Fibroblast of lung (primary cell): ENCODE measurements at places on chromosomes 6 and 20. TPM values are rescaled to one million over a fixed set of nuclear protein-coding genes. Genes with fewer than 3 reads are reported as not detected.

BPIFB2 gene
- not detected in 2 replicates for total RNA-seq

DCBLD1 gene
- total RNA-seq, result 44.4 and 53.7 TPM in 2 replicates

GRCh38 chr20:45322952-45323383 is 14.9 kb upstream of the MATN4 start:
- peak; percentile 27 for DNase-seq

GRCh38 chr6:126302191-126302590 is 37.7 kb upstream of the CENPW start:
- peak; percentile 1 for DNase-seq

MAPK13 gene
- 5.4 and 7.6 TPM in 2 replicates for total RNA-seq

DNA sequence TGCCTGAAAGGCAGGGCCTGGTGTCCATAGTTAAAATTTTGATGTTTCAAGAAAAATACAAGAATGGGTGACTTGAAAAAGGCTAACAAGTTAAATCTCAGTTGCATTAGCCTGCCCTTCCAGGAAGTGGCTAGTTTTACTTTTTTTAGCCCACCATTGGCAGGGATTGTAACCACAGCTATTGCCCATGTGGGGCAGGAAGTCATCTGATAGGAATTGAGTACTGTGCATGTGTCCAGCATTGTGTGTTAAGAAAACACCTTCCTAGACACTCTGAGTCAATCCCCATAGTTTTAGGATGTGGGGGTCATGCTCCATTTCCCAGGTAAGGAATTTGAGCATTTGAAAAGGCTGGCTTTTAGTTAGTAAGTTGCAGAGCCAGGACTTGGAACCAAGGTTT is 26.9 kb downstream of the LYRM2 start:
- peak; percentile 60 for DNase-seq

DNA sequence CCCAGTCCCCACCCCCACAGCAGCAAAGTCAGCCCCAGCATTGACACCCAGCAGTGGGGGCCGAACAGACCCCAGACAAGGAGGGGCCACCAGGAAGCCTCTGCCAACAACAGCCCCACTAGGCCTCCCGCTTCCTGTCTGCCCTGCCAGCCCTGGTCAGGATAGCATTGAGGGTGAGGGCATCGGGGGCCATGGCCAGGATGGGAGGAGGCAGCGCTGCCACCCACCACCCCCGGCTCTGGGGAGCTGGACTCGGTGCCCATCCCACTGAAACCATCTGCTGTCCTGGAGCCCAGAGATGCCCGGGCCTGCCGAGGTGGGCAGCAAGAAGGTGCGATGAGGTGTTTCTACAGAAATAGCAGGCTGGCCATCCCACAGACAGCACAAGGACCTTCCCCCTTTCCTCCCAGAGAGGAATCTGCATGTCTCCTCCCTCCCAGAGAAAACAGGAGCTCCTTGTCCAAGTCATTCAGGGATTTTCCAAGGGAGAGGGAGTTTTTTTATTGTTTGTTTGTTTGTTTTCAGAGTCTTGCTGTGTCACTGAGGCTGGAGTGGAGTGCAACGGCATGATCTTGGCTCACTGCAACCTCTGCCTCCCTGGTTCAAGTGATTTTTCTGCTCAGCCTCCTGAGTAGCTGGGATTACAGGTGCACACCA is 62.1 kb upstream of the BHLHE23 start:
- no peak for DNase-seq

- no peak for DNase-seq
Measured at GRCh38 chr6:152355166-152355565, 282.0 kb downstream of the SYNE1 start.

DNA sequence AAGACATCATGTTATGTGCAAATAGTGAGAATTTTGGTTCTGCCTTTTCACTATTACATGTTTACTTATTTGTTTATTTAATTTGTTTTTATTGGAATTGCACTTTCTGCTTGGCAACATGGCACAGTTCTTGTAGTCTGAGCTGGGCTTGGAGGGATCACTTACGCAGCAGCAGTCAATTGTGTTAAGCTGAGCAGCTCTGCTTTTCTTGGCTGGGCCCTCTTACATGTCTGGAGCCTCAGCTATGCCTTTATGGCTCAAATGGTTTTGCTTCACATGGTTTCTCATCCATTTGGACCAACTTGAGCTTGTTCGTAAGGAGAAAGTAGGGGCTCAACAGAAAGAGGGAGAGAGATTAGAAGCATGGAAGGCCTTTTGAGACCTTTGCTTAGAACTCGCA is 327.5 kb upstream of the EPHA7 start:
- no peak for DNase-seq

PGBD1 gene
- total RNA-seq, result 5.6 and 5.8 TPM in 2 replicates

TNXB gene
- 63.9 and 113 TPM in 2 replicates for total RNA-seq

DNA sequence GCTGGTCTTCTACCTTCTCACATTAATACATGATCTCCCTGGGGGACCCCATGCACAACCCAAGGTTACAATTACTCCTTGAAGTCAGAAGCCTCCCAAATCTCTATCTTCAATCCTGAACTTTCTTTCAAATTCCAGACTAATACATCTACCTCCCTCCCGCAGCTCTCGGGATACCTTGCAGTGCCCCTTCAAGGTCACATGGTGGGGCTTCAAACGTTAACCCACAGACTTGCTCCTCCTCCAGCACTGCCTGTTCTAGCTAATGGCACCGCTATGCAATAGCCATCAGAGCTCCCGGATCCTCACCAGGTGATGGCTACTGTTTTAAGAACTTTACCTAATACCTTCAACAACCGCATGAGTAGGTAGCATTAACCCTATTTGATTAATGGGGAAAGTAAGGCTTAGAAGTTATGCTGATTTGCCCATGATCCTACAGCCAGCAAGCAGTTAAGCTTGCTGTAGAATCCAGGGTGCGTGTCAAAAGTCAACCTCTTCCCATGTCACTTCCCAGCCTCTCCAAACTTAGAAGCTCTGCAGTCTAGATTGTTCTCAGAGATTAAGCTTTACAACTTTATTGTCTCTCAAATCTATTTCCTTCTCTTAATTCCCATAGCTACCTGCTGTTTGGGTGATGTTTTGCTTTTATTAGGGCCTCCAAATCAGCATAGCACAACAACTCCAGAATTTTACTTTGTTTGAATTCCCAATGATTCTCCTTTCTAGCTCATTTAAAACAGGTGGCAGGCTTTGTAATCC is 44.7 kb downstream of the PLAGL1 start:
- DNase-seq, result no peak

FHL5 gene
- not detected in 2 replicates for total RNA-seq

- DNase-seq, result no peak
Measured at GRCh38 chr20:53826597-53827291, 233.1 kb upstream of the ZNF217 start.

GRCh38 chr6:15675536-15676220 is 12.8 kb upstream of the DTNBP1 start:
- no peak for DNase-seq

RFX6 gene
- not detected in 2 replicates for total RNA-seq

GRCh38 chr20:46031701-46032254 is 2.8 kb downstream of the SLC12A5 start:
- DNase-seq, result no peak

GRCh38 chr6:134481966-134482365 is 164.1 kb upstream of the SGK1 start:
- no peak for DNase-seq

- DNase-seq, result no peak
Measured at GRCh38 chr6:162203287-162203686, 524.3 kb downstream of the PRKN start.

SLC12A5 gene
- 0.26 and 0.50 TPM in 2 replicates for total RNA-seq

DNA sequence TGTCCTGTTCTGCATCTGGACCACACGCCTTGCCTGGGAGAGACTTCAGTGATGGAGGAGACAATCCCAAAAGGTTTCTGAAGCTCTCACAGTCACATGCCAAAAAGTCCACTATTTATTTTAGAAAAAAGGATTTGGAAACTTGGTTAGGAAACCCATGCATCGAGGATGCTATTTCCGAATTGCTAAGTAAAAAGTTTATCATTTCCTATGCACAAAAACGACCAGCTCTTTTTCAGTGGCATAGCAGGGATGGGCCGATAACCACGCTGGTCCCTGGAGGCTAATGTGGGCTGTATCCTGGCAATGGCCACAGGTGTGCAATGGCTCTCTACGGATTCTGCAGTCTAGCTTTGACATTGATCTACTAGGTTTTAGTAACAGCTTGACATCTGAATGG is 33.9 kb downstream of the RAMACL start:
- no peak for DNase-seq

DNA sequence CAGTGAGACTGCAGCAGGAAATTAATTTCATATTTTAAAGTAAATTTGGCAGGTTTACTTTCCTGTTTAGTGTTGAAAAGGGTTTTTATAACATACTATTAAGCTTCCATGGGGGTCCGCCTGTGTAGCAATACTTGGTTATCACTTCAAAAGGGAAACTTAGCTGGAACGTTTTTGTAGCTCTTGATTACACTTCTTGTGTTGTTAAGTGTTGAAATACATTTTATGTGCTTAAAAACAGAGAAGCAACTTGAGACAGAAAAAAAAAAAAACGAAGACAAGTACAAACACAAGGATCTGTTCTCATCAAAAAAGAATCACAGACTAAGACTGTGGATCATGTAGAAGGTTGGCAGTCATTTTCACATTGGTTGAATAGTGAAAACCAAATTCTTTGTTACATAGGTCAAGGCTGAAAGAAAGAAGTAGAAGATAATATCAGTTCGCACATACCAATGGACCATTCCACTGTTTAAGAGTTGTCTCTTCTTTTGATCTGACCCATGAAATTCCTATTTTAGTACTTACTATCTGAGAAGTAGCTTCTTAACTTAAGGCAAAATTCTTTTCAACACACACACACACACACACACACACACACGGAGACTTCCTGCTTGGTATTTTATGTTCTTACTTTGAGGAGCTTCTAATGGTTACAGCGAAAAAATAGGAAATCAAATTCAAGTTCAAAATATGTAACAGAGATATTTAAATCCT is 113.9 kb upstream of the SLC35B3 start:
- DNase-seq, result no peak

- DNase-seq, result no peak
Measured at GRCh38 chr6:123053602-123054225, 57.7 kb downstream of the CLVS2 start.

- DNase-seq, result no peak
Measured at GRCh38 chr20:19440660-19441527, 228.5 kb downstream of the SLC24A3 start.

DNA sequence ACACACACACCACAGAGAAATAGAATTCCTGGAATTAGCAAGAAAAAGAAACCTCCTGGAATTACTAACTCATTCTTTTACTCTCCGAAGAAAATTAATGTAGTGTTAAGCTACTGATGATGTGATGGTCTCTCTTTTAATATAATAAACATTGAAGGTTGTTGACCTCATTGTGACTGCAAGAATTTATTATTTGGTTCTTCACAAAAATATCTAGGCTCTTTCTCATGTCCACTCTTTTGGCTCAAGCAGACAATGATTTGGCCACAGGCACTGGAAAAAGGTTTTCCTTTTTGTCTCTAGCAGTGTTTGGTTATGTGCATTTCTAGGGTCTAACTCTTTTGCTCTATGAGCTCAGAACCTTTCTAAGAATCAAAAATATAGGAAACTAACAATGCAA is 811.9 kb downstream of the TENT5A start:
- DNase-seq, result peak; percentile 43

GRCh38 chr20:4483486-4483885 is 238.2 kb upstream of the PRND start:
- peak; percentile 82 for DNase-seq

GRCh38 chr6:138690975-138691594 is 82.5 kb upstream of the CCDC28A start:
- no peak for DNase-seq

DNA sequence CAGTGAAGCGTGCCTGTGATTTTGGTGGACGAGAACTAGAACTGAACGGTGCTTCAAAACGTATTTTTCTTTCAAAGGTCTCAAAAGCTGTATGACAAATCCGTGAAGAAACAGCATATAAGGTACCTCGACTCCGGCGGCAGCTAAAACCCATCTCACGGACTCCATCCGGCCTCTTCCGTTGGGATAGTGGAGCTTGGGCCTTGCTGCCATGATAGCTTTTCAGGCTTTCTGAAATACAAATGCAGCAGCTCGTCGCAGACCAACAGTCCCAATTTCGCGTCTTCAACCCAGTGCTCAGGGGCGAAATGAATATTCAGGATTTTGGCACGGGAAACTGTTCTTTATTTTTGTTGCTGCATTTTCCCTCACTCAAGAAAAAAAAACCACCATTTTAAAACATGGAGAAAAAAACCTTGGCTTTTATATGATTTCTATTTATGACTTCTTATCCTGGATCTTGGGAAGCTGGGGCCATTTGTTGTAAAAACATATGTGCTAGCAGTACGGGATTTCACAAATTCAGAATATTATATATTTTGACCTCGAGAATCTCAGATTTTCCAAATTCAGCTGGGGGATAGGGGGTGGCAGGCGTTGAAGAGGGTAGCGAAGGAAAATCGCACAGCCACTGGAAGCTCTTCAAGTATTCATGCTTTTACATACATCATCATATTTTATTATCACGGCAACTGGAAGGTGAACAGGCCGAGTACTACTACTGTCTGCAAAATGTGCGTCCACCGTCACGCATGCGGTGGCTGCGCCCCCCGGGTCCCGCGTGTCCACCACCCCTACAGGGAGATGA is 849 bp downstream of the GSTA4 start:
- DNase-seq, result peak; percentile 56

- DNase-seq, result peak; percentile 11
Measured at GRCh38 chr6:133501675-133502270, 260.6 kb downstream of the EYA4 start.
